ENCODE measurements at places on chromosomes 7 and 10. TPM values are rescaled to one million over a fixed set of nuclear protein-coding genes. Genes with fewer than 3 reads are reported as not detected.

Gene LRIT1
- total RNA-seq = not detected

Gene OR13A1
- total RNA-seq = not detected

Gene TEX36
- not detected for total RNA-seq

DNA sequence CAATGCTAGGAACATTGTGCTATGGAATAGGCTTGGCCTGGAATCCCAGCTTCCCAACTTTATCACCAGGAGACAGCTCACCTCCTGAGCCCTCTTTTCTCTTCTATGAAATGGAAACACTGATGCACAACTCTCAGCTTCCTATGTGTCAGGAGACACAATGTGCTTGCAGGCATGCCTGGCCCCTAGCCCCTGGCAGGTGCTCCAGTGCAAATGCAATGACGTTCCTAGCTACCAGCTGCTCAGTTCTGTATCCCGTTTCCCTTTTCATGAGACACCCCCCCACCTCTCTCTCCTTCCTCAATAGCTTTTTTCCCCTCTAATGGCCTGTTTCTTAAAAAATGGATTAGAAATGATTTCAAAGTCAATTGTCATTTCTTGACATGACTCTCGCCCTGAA is 30.7 kb downstream of the HABP2 start:
- no peak for DNase-seq
